Stimulated activated CD8-positive, alpha-beta memory T cell treated with anti-CD3 and anti-CD28 coated beads, Interleukin-2, amount 100 ng/mL, for 1 hour (primary cell): ENCODE measurements at places on chromosomes 11 and 22.

GRCh38 chr22:22928666-22929380 lies 41.2 kb downstream of the IGLL5 start:
- no peak for DNase-seq

- no peak for DNase-seq
These were observed 13.0 kb downstream of the GALNT18 start for GRCh38 chr11:11608783-11609232.

GRCh38 chr11:78931891-78932290 lies 357.2 kb upstream of the NARS2 start:
- DNase-seq: no peak

- DNase-seq: no peak
These were observed 138.5 kb upstream of the CTSC start for GRCh38 chr11:88475991-88476418.

DNA sequence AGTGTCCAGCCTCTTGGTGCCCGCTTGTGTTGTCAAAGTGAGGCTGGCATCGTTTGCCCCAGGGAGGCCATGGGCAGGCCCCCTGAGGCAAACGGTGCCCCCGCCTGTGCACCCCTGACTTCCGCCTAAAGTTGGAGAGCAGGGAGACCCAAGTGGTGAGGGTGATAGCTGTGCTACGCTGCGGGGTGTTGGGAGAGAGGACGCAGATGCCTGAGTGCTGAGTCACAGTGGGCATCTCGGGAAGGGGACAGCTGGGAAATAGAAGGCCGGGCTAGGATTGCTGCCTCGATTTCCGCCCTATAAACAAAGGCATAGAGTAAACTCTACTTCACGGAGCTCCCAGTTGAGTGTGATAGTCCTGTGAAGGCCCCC lies 5.8 kb downstream of the GRIK4 start:
- no peak for DNase-seq

- no peak for DNase-seq
These were observed 16.8 kb upstream of the MUC6 start for GRCh38 chr11:1053121-1053901.

DNA sequence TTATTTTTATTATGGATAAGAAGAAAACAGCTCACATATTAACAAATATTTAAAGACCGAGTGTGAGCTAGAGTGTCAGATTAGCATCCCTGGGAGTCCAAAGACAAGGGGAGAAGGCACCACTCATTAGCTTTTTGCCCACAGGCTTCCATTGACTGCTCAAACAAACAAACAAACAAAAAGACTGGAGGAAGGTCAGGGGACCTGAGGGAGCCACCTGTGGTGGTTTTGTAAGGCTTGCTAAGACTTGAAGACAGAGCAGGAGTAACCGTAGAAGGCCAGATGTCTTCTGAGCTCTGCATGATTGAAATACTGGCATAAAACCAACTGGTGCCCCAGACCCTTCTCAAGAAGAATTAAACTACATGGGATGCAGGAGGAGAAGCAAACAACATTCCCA lies 395.2 kb upstream of the CNTN5 start:
- DNase-seq: no peak
